ENCODE measurements at places on chromosomes 2 and 18.

- DNase-seq, result no peak
These were observed 110.7 kb downstream of the RND3 start for GRCh38 chr2:150376553-150377335.

GRCh38 chr2:242031481-242032019 is 162.0 kb downstream of the RTP5 start:
- no peak for DNase-seq

DNA sequence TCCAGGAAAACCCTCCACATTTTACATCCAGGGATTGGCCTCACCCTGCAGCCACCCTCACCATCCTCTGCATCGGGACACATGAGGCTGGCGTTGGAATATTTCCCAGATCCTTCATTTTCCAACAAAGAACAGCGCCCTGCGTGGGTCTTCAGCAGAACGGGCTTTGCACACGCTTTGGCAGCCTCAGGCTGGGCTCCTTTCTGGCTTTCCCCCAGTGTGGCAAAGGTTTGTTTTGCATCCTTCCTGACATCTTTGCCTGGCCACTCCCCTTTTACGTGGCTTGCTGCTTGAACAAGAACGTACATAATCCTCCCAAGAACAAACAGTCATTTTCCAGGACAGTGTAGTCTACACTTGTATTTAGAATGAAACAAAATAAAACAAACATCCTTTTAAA is 25.6 kb upstream of the GREB1 start:
- DNase-seq, result no peak

- peak; percentile 37 for DNase-seq
These were observed 76.4 kb downstream of the AP1S3 start for GRCh38 chr2:223760838-223761502.

- DNase-seq, result no peak
These were observed 13.6 kb upstream of the CREB1 start for GRCh38 chr2:207516206-207516605.

DNA sequence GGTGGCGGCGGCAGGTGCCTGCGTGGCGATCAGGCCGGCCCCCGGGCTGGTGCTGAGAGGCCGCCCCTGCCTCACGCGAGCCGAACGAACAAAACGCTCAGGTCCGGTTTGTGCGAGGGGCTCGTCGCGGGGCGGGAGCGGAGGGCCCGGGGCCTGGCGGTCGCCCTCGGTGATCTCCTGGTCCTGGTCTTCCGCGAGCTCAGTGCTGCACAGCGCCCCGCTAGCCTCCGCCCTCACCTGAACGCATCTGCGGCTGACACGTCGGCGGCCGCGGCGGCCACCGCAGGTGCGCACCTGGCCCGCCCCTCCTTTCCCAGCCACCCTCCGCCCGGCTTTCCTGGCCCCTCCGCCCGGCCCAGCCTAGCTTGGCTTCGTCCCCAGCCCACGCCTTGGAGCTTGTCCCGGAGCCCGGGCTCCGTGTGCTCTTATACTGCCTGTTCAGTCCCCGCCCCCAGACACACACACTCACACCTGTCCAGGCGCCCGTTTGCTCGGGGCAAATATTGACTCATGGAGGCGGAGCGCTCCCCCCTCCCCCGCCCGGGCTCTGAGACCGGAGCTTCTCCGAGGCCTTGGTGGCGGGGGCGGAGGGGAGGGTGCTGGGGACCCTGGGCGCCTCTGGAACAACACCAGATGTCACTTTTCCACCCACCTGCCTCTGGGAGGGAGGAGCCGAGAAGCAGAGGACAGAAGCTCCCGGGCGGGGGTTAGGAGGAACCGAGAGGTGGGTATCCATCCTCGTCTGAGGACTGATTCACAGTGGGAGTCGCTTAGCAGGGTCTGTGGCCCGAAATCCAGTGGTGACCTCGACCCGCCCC is 8.6 kb upstream of the CRYBA2 start:
- DNase-seq, result no peak

DNA sequence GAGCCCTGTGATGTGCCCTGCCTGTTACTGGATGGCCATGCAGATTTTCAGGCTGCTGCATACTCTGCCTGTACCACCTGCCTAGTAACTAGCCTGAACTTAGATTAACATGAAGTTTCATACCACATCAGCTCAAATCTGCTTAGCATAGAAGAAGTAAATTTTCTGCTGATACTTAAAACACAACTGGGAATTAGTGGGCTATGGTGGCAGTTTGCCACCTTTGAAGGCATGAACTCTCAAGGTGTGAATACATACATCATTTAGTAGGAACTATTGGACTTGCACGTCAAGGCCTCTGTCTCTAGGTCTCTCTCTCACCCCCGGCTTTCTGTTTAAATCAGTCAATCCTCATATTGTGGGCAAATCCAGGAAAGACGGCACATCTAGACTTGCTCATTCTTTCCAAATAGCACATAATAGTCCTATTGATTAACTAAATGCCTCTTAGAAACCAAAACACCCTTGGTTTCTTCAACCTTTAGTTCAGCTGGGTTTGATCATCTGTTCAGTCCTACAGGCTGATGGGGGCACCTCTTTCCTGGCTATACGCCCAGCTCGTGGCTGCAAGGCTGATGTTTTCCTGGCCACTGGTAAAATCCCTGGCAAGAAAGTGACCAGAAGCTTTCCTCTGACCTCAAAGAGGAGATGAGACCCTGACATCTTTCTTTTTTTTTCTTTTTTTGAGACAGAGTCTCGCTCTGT is 58.4 kb downstream of the ALPK2 start:
- no peak for DNase-seq

- no peak for DNase-seq
These were observed 512.7 kb downstream of the CMPK2 start for GRCh38 chr2:6352906-6353515.

DNA sequence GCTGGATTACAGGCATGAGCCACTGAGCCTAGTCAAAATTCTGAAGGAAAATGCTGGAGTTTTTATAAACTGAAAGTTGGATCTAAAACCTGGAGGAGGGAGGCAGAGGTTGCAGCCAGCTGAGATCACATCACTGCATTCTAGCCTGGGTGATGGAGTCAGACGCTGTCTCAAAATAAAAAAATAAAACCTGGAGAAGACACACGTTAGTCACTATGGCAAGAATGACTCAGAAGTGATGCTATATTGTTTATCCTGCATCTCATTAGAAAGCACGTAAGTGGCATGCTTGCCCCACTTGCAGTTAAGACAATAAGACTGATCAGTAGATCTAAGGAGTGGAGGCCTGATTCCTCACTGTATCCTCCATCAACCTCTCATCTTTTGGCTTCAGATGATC is 106.6 kb upstream of the STON1 start:
- no peak for DNase-seq

All from stimulated activated CD8-positive, alpha-beta memory T cell treated with anti-CD3 and anti-CD28 coated beads, Interleukin-2, amount 100 ng/mL, for 48 hours (primary cell).